OCI-LY7 (cell line): ENCODE measurements at places on chromosomes 2 and 18. TPM values are rescaled to one million over a fixed set of nuclear protein-coding genes. Genes with fewer than 3 reads are reported as not detected.

DNA sequence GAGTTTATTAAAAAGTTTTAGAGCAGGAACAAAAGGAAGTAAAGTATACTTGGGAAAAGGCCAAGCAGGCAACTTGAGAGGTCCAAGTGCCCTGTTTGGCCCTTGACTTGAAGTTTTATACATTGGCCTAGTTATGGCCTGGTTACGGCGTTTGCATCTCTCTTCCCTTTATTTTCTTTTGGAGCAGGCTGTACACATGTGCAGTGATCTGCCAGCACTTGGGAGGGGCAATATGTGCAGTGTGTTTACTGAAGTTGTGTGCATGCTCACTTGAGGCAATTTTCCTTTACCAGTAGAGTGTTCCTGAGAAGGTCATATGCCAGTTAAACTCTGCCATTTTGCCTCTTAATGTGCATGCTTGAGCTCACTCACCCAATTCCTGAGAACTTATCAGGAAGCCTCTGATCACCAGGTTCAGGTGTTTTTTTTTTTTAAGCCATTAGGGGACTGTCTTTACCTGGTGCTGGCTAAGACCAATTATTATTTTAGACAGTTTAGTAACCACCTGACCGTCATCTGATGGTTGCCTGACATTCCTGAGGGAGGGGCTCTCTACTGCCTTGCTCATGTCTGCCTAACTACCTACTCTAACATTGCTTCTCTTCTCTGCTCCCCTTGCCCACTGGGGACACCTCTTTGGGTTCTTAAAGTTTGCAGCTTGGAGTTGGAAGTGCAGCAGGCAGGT is 48.0 kb downstream of the SCN2A start:
- no peak for DNase-seq

GRCh38 chr2:240292035-240292574 is 143.4 kb upstream of the GPC1 start:
- DNase-seq = no peak

GRCh38 chr2:46277431-46278190 is 19.6 kb upstream of the EPAS1 start:
- no peak for DNase-seq

DNA sequence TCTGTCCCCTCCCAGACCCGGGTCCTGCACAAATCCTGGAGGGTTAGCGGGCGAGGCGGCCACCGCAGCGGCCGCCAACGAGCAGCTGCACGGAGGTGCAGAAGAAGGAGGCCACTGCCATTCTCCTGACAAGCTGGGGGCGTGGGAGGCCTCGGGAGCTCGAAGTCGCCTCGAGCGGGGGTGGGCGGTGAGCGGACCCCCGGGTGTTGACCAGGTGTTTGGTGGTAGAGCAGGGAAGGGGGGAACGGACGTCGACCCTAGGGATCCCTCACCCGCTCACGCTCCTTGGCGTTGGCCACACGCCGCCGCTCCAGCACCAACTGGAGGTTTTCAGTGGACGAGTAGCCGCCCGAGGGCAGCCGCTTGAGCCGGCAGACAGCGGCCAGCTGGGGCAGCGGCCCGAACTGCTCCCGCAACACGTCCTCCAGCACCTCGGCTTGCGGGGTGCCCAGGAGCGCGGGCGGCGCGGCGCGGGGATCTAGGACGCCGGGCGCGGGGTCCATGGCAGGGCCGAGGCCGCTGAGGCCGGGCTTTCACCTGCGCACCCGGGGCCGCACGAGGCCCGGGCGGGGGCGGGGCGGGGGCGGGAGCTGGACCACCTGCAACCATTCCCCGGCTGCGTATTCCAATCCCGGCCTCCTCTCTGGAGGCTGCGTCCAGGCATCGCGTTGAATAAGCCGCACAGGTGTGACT is at the start of gene FIGLA:
Gene FIGLA, minus strand, starts transcription at position 508 of the 693 bp plus-strand sequence. Its CDS starts 5 bp downstream, at position 503.
- DNase-seq = no peak

FEZ2 gene
- total RNA-seq = 23.2 and 28.7 TPM in 2 replicates

TUBA4A gene
- 181 and 186 TPM in 2 replicates for total RNA-seq

DNA sequence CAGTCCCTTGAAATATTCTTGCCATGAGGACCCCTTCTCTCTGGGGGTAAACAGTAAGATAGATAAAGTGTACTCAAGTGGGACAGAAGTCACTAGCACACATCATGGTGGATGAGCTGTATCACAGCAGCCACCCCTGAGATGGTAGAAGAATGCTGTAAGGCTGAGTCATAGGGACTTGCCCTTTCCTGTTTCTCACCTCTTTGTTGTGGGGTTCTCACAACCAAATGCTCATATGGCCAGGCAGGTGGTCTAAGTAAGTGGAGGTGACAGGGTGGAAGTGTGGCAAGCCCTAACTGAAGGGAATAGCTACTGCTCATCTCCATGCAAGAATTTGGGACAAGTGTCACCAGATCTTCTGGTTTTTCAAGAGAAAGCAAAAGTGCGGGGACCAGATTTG is 202.7 kb upstream of the SLC14A2 start:
- no peak for DNase-seq

ERBB4 gene
- not detected in 2 replicates for total RNA-seq

GPBAR1 gene
- total RNA-seq = 0.40 and 0.44 TPM in 2 replicates

DNA sequence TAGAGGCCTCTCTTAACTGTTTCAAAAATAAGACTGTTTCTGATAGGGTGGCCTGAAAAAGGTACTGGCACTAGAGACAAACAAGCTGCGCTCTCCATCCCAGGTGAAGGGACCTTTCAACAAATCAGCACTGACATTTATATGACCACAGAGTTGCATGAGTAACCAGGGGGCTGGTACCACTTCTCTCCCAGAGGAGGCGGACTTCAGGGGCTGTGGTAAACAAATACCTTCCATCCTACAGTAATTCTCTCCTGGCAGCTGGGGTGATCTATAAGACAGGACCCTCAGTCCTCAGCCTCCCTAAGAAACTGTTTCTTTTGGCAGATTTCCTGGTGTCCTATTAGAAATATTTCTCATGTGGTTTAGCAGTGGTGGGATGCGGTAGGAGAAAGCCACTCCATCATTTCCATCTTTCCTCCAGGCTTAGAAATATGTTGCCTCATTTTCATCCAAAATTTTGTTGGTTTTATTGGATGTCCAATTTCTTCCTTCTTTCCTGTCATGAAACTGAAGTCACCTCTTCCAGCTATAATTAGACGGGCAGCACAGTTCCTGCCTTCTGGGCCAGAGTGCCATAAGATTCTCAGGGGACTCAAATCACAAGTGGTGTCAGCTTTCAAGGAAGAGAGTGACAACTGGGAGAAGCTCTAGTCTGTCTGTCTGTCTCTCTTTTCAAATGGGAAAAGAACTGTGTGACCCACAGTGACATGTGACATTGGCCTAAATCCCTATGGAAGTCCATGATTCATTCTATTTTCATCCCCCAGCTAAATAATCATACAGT is 96.4 kb downstream of the CYRIA start:
- DNase-seq = no peak

DNA sequence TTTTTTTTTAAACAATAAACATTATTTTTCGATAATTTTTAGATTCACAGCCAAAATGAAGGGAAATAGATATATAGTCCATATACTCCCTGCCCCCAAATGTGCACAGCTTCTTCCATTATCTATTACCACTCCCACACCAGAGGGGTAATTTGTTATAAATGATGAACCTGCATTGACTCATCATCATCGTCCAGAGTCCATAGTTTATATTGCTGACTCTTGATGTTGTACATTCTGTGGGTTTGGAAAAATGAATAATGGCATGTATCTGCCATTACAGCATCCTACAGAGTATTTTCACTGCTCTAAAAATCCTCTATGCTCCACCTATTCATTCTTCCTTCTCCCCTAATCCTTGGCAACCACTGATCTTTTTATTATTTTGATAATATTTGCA is 121.5 kb downstream of the LTBP1 start:
- no peak for DNase-seq

ALK gene
- not detected in 2 replicates for total RNA-seq
